ENCODE measurements at places on chromosomes 4 and X. TPM values are rescaled to one million over a fixed set of nuclear protein-coding genes. Genes with fewer than 3 reads are reported as not detected.

- no peak overlapping the region for H3K4me3 ChIP-seq
- no peaks in the 10 kb centered on the region for H3K36me3 ChIP-seq
- H3K27ac ChIP-seq: no peak overlapping the region
- no peaks in the 10 kb centered on the region for H3K27me3 ChIP-seq
These were observed 30.9 kb downstream of the RBPJ start for GRCh38 chr4:26351685-26352084.

- peak; percentile 57 for DNase-seq
- H3K4me1 ChIP-seq: no peaks in the 10 kb centered on the region
- H3K27ac ChIP-seq: no peak overlapping the region
- no peaks in the 10 kb centered on the region for H3K36me3 ChIP-seq
- no peaks in the 10 kb centered on the region for H3K27me3 ChIP-seq
- H3K4me3 ChIP-seq: no peak overlapping the region
These were observed 315.4 kb downstream of the NR3C2 start for GRCh38 chr4:148126825-148127224.

GRCh38 chr4:97720869-97721432, 422.3 kb downstream of the STPG2 start:
- no peaks in the 10 kb centered on the region for H3K36me3 ChIP-seq
- DNase-seq: no peak
- no peaks in the 10 kb centered on the region for H3K27me3 ChIP-seq
- H3K4me3 ChIP-seq: no peak overlapping the region

GRCh38 chrX:2497961-2498780, 2.6 kb downstream of the DHRSX start:
- H3K4me3 ChIP-seq: peak overlapping the region; percentile 18
- H3K4me1 ChIP-seq: peaks cover 12% of the 10 kb centered on the region
- DNase-seq: peak; percentile 23

- H3K36me3 ChIP-seq: no peaks in the 10 kb centered on the region
- DNase-seq: no peak
- H3K4me3 ChIP-seq: no peak overlapping the region
- peaks cover 2% of the 10 kb centered on the region for H3K27me3 ChIP-seq
- H3K4me1 ChIP-seq: peaks cover 2% of the 10 kb centered on the region
These were observed 9.6 kb downstream of the AFP start for GRCh38 chr4:73445383-73446335.

- DNase-seq: peak; percentile 84
- no peak overlapping the region for H3K4me3 ChIP-seq
- H3K27ac ChIP-seq: no peak overlapping the region
- H3K27me3 ChIP-seq: no peaks in the 10 kb centered on the region
These were observed 53.3 kb downstream of the RGS12 start for GRCh38 chr4:3346146-3346545.

- peaks cover 11% of the 10 kb centered on the region for H3K4me1 ChIP-seq
- peak; percentile 35 for DNase-seq
- no peak overlapping the region for H3K4me3 ChIP-seq
- H3K27me3 ChIP-seq: no peaks in the 10 kb centered on the region
- H3K36me3 ChIP-seq: no peaks in the 10 kb centered on the region
These were observed 4.8 kb upstream of the HGFAC start for GRCh38 chr4:3436798-3437581.

- no peak overlapping the region for H3K4me3 ChIP-seq
- H3K4me1 ChIP-seq: peaks cover 6% of the 10 kb centered on the region
- DNase-seq: no peak
- H3K27me3 ChIP-seq: peaks cover 13% of the 10 kb centered on the region
These were observed 242.7 kb downstream of the BCOR start for GRCh38 chrX:39854772-39855747.

- no peak overlapping the region for H3K27ac ChIP-seq
- H3K4me1 ChIP-seq: peaks cover 6% of the 10 kb centered on the region
- peak; percentile 79 for DNase-seq
- no peaks in the 10 kb centered on the region for H3K27me3 ChIP-seq
- H3K4me3 ChIP-seq: no peak overlapping the region
These were observed 99.9 kb upstream of the RAPGEF2 start for GRCh38 chr4:159002950-159003349.

GRCh38 chrX:9730752-9731151, 34.9 kb downstream of the GPR143 start:
- H3K27ac ChIP-seq: no peak overlapping the region
- H3K4me3 ChIP-seq: no peak overlapping the region
- no peak for DNase-seq
- H3K4me1 ChIP-seq: no peaks in the 10 kb centered on the region

Gene UTP14A
- total RNA-seq: 15.2 TPM

Gene WDR17
- 0.83 TPM for total RNA-seq

Gene CCDC158
- total RNA-seq: not detected

Gene CASP6
- total RNA-seq: 45.0 TPM

All from IMR-90 (cell line).